HS-5 (cell line): ENCODE measurements at places on chromosomes 1 and 21.

DNA sequence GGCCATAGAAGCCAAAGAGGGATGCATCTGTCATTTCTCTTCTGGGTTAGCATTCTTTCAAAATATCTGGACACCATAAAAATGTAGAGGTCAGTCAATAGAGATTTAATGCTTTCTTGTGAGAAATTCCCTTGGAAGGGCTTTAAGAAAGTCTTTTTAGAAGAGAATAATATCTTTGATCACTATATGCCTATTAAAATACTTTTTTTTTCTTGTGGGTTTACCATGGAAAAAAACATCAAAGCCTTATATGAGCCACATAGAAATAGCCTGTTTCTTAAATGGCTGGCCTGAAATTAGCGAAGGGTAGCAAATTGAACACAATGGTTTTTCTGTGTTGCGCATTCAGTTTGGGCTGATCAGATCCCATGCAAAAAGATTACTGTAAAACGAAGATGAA, 36.8 kb downstream of the BACE2 start:
- DNase-seq, result no peak

DNA sequence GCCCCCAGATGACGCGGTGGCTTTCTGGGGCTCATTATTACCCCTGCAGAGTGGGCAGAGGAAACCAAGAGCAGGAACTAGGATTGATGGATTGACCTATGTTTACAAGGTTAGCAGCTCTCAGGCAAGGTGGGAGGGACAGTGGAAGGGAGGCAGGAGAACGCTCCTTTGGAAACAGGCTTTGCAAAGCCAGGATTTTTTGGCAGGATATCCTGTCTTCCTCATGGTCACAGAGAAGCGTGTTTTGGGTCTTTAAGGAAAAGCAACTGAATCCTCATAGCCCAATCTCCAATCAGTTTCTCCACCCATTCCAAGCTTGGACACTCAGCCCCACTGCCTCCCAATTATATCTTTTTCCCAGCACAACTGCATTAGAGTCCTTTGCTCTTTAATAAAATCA, 105.6 kb upstream of the SOD1 start:
- no peak for DNase-seq

DNA sequence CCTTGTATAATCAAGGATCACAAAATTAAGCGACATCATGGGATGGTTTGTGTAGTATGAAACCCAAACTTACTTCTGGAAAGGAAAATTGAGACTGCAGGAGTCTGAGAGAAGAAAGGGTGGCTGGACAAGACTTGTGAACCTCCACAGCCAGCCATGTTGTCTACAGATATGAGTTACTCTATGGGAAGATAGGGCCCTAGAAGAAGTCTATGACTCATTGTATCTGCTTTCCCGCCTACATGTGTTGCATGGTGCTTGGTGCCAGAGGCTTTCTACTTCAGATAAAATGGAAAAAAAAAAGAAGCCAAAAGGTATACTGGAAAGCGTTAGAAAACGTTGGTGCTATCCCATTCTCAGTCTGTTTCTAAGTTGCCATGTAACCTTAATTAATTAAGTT, 18.7 kb upstream of the OR6N2 start:
- DNase-seq, result no peak

GRCh38 chr1:110017792-110018191, 16.6 kb upstream of the STRIP1 start:
- no peak for DNase-seq

GRCh38 chr1:11486231-11487009, 7.5 kb downstream of the DISP3 start:
- no peak for DNase-seq

- DNase-seq, result no peak
These were observed 47.1 kb downstream of the UMODL1 start for GRCh38 chr21:42117967-42118780.

GRCh38 chr1:118136187-118136941, 48.7 kb downstream of the SPAG17 start:
- no peak for DNase-seq

- no peak for DNase-seq
These were observed 157.1 kb downstream of the PTBP2 start for GRCh38 chr1:96878640-96879039.

DNA sequence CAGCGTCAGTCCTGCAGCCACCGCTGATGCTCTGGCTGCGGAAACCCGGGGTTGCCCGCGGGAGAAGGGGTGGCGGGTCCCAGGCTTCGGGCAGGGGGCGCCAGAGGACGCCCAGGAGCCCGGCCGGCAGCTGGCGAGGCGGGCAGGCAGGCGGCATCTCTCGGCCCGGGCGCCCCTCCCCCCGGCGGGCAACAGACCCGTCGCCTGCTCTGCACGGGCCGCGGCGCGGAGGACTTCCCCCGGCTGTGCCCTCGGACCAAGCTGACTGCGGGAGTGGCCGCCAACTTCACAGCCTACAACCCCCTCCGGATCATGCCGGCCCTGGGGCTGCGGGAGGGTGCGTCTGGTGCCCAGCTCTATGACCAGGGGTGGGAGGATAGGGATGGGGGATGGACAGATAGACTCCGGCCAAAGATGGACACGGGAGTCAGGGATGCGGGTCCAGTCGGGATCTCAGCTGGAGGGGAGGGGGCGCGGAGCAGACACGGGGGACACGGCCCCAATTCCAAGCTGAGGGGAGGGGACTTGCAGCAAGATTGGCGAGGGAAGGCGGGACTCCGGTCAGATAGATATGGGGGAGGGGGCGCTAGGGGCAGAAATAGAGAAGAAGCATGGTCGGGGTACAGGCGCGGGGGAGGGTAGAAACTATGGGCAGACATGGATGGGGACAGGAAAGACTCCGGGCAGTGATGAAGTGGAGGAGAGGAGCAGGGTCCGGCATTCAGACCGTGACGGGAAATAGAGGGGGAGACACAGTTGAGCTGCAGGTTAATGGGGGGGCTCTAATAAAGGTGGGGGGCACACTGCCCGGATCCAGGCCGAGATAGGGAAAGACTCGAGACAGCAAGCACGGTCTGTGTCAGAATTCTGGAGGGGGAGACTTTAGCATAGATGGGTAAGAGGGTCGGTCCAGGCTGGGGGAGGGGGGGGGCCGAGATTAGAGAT, 1.1 kb downstream of the ADGRB2 start:
- DNase-seq, result no peak

DNA sequence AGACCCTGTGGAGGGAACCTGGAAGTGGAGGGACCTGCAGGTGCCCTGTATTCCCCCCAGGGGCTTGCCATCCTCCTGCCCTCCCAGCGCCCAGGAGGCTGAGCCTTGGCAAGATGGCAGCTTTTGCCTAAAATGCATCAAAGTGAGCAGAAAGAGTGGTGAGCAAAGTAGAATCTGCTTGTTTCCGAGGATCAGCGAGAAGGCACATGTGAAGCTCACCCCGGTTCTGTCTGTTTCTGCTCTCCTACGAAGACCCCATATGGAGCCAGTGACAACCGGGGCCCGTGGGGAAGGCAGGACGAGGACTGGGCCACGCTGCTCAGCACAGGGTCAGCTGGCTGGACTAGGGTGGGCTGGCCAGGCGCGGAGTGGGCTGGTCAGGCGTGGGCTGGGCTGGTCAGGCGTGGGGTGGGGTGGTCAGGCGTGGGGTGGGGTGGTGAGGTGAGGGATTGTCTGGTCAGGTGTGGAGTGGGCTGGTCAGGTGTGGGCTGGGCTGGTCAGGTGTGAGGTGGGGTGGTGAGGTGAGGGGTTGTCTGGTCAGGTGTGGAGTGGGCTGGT, 5.2 kb upstream of the FNDC10 start:
- no peak for DNase-seq

- no peak for DNase-seq
These were observed 12.8 kb downstream of the DYNLT5 start for GRCh38 chr1:66764994-66765578.

- DNase-seq, result no peak
These were observed 193.1 kb downstream of the ST6GALNAC3 start for GRCh38 chr1:76267631-76268030.

GRCh38 chr21:17492415-17493168, 20.3 kb upstream of the CXADR start:
- DNase-seq, result no peak

- no peak for DNase-seq
These were observed 2.5 kb downstream of the GPR3 start for GRCh38 chr1:27394925-27395324.

GRCh38 chr1:168603501-168604110, 27.2 kb downstream of the XCL1 start:
- peak; percentile 16 for DNase-seq

GRCh38 chr1:29177022-29177705, 4.5 kb downstream of the SRSF4 start:
- DNase-seq, result no peak

DNA sequence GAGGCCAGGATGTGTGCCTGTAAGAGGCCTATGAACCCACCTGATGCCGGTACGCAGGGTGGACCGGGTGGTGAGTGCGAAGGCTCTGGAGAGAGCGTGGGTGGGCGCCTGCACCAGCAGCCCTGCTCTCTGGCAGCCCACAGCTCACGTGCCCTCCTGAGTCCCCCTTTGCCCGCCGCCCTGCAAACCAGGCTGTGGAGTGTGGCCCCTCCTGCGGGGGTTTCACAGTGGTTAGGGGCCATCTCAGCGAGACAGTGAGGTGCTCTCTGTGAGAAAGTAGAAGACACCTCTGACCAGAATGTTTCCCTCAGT, 22.3 kb downstream of the RHBG start:
- DNase-seq, result no peak

DNA sequence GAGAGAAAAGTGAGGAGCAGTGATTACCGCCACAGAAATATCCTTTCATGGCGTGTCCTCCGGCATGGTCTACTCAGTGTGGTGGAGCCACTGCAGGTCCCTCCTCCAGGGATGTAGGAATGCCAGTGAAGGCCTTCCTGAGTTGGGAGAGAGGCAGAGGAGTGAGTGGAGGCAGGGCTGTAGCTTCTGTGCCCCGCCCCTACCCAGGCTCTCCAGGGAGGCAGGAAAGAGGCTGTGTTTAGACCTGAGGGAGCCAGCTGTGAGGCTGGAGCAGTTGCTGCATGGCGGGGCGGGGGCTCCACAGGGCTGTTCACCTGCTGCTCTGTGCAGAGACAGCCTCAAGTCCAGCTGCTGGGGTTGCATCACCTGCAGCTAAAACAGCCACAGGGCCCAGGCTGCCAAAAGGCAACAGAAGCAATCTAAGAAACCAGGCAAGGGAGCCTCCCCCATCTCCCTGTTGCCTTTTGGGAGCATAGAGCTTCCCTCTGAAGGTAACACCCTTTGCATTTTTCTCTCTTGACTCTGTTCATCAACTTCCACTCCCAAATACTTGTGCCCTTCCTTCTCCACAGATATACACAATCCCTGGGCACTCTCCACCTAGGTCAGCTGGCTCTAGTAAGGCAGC, 801 bp upstream of the ANXA9 start:
- no peak for DNase-seq

DNA sequence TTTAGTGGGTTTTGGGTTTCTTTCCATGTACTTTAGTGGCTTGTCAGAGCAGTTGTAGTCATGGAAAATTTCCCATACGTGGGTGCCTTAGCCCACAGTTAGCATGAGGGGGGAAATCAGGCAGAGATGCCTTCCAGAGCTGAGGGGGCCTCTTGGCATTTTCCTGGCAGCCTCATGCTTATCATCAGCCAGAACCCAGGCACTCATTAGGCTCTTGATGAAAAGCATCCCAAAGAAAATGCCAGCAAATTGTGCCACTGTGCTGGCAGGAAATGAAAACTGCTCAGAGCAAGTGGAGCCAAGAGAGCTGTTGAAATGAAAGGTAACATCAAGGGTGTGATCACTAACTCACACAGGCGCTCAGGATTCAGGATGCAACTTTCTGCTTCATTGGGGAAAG, 128.0 kb downstream of the TNNI3K start:
- no peak for DNase-seq

- DNase-seq, result no peak
These were observed 43.4 kb downstream of the SLC45A1 start for GRCh38 chr1:8361198-8361849.

DNA sequence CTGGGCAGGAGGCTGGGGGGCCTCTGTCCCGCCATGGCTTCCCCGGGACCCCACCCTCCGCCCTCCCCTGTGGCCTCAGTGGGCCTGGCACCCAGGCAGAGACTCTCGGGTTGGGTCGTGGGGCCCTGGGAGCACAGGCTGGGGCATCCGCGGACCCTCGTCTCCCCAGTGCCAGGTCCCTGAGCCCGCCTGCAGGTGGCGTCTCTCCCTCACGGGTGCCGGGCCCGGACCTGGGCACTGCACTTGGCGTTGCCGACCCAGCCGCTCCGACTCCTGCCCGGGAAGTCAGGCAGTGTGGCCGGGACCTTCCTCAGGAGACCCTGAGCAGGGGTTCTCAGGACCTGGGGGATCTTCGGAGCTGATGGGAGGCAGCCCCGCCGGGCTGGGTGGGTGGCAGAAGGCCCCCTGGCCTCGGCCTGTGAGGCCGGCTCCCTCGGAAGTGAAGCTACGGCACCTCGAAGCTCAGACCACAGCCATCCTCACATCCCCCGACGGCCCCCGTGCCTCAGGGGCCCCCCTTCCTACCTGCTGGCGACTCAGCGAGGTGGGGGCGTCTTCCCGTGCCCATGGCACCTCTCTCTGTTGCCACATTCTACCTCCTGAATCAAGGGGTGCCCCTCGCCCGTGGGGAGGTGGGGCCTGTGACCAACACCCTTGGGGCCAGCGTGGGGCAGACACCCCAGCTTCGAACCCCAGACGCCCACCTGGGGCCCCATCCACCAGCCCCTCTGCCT, 6.4 kb upstream of the C1orf159 start:
- DNase-seq, result no peak

- DNase-seq, result peak; percentile 49
These were observed 6.5 kb upstream of the PADI2 start for GRCh38 chr1:17125756-17126237.

DNA sequence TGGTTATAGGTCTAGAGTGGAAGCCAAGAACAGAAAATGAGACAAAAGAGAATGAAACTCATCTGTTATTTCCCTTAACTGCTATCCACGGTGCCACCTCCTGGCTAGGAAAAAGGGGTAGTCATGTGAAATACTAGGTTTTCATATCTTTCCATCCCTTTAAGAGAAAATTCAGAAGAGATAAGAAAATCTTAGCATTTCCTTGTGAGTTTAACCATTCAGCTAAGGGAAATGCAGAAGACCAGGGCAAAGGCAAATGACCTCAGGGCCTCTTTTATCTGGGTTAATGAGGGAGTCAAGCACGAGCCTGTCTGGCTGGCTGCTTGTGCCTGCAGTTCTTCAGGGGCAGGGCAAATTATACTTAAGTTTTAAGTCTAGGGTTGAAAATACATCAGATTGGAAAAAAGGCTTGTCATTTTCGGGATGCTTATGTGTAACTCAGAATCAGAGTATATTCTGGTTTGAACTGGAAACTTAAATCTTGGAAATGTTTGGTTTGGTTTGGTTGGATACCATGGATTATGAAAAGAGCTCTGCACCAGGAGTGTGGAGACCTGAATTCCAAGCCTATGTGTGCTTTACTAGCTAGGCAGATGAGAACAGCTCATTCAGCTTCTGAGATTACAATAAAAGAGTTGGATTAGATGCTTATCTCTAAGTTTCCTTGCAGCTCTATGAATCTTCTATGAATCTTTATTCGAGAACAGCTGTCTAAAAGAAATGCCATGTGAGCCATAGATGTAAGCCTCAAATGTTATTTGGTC, 19.9 kb downstream of the NIBAN1 start:
- no peak for DNase-seq

DNA sequence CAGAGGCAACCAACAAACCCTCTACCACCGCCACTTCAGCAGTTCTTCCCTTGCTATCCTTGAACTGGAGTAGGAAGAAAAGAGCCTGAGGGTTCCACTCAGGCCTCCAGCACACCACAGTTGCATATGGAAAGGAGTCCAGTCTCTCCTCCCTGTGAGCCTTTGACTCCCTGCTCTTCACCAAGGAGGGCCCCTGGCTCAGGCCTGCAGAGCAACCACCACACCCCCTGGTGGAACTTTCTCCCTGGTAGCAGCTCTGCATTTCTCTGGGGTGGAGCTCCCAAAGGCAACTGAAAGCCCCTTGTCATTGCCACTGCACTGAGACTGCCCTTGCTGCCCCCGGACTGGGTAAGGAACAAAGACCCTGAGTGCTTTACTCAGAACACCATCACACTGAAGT, 1021.5 kb upstream of the ADGRL2 start:
- DNase-seq, result no peak
